ENCODE measurements at places on chromosomes 2 and 18.

DNA sequence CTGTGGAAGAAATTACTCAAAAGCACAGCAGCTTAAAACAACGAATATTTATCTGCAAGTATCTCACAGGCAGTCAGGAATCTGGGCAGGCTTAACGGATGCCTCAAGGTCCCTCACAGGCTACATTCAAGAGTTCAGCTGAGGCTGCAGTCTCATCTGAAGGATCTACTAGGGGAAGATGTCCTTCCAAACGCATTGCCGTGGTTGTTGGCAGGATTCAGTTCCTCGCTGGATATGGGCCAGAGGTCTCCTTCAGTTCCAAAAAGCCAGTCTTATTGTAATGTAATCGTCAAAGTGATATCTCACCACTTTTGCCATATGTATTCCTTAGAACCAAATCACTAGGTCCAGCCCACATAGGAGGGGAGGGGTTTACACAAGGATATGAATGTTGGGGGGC is 98.2 kb upstream of the EPAS1 start:
- DNase-seq = no peak

GRCh38 chr18:54742659-54743604 is 85.3 kb upstream of the RAB27B start:
- DNase-seq = no peak

- no peak for DNase-seq
Measured at GRCh38 chr2:95315801-95316411, 18.8 kb downstream of the KCNIP3 start.

DNA sequence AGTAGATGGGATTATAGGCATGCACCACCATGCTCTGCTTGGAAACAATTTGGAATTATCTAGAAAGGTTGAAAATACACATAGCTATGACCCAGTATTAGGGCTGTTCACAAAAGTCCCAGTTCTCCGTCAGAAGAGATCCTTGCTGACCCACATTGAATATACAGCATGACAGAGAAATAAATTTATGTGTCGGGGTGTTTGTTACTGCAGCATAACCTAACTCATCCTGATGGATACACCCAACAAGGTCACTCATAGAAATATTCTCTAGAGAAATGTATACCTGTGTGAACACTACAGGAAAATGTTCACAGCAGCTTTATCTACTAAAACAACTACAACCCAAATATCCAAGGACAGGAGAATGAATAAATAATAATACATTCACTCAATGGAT is 9.0 kb downstream of the TBC1D8 start:
- DNase-seq = no peak

DNA sequence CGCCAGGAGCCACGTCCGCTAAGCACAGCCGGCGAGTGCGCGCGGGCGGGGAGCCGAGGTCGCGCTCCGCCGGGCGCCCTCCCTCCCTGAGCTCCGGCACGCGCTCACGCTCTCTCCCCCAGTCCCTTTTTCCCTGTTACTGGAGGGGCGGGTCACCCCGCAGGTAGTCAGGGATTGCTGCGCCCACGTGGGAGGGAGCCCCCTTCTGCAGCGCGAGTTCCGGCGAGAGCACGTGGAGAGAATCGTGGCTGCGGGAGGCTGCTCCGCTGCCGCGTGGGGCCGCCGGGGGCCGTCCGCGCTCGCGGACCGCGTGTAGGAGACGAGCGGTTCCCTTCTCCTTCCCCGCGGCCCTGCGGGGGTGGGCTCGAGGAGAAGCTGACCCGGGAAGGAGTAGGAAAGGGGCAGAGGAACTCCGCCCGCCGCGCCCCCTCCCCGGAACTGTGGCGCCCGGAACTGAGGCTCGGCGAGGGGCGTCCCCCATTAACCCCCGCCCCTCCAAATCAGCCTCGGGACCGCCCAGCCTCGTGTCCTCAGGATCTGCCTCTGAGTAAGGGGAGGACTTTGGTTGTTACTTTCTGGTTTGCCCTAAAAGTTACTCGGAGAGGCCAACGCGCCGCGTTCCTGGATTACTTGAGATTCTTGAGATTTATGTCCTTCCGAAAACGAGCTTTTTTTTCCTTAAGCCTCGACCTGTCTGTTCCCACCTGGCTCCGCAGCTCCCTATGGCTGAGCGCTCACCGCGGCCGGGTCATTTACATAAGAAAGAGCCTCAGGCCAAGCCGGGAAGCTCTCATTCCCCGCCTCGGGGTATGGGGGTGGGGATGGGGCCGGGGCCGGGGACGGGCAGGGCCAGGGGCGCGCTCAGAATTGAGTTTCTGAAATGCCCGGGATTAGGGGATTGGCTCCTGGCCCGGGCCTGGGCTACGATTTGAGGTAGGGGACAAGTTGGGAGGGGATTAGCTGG is 1.1 kb downstream of the HK2 start:
- DNase-seq = peak; percentile 85

DNA sequence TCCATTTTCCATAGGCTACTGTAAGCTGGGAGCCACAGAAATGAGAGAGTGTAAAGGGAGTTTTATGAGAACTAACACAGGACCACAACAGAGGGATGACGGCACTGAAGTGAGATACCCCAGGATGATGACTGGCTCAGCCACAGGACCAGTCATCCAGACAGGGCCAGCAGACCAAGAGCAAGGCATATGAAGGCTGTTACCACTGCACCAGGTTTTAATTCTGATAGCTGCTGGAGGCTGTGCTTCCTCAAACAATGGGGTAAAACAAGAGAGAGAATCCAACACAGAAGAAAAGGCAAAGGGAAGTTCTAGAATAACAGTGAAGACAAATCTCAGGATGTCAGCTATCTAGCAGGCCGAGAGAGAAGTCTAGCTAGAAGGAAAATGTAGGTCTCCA is 94.9 kb downstream of the BCL2 start:
- no peak for DNase-seq

DNA sequence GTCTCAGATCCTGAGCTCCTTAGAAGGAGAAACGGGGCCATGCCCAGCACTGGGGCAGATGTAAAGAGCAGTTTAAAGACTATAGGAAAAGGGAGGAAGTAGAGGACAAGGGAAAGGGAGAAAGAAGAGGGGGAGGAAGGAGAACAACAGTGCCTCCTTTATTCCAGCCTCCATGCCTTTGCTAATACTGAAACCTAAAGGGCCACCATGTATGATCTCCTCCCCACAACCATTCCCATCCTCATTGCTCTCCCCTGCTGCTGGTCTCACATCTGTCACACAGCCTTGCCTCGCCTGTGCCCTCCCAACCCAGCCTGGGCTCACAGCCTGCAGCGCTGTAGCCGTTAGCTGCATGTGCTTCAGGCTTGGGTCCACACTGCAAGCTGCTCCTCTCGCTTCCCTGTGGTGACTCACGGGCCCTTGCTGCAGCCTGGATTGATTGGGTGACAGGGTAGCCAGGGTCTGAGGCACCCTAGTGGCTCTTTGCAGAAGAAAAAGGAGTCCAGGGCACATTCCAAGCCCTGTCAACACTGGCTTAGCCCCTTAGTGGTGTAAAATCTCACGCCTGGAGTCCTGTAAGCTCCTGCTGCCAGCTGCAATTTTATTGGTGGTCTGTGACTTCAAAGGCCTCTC is 281.9 kb downstream of the SRBD1 start:
- no peak for DNase-seq

GRCh38 chr2:138708682-138709241 is 71.4 kb downstream of the NXPH2 start:
- no peak for DNase-seq

- DNase-seq = peak; percentile 63
Measured at GRCh38 chr18:43271593-43272432, 5.5 kb downstream of the SYT4 start.

- peak; percentile 56 for DNase-seq
Measured at GRCh38 chr2:234951664-234952269, at the start of gene SH3BP4. SH3BP4 (plus strand) TSS chr2:234952017; CDS start chr2:235035003, 82,986 bp downstream.

GRCh38 chr18:10798727-10799550 is 273.1 kb downstream of the NAPG start:
- no peak for DNase-seq

GRCh38 chr2:230256733-230257332 is 31.3 kb downstream of the SP140 start:
- DNase-seq = no peak

GRCh38 chr2:8229546-8229986 is 452.3 kb upstream of the ID2 start:
- DNase-seq = peak; percentile 94

DNA sequence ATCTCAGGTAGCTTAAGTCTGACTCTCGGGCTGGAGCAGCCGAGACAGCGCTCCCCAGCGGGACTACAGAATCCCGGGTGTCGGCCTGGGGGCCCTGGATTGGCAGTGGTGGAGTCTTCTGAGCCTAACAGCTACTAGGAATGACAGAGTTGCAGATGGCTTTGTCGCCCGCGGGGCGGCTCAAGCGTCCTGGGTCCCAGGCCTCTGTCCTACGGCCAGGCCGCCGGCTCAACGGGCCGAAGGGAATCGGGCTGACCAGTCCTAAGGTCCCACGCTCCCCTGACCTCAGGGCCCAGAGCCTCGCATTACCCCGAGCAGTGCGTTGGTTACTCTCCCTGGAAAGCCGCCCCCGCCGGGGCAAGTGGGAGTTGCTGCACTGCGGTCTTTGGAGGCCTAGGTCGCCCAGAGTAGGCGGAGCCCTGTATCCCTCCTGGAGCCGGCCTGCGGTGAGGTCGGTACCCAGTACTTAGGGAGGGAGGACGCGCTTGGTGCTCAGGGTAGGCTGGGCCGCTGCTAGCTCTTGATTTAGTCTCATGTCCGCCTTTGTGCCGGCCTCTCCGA is 8.8 kb downstream of the SIX2 start:
- DNase-seq = no peak

DNA sequence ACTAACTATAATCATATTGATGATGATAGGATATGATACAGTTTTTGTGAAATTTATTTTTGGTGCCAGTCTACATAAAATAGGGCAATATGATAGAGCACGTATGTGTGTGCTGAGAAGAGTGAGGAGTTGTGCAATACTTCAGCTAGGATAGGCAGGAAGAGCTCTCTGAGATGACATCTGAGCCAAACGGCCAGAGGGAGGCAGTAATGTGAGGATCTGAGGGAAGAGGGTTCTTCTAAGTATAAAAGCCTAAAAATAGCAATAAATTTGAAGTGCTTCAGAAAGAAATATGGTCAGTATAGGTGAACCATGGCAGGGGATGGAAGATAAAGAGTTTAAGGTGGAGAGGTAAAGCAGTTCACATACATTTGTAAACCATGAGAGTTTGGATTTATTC is 102.5 kb downstream of the OLA1 start:
- peak; percentile 30 for DNase-seq

- peak; percentile 35 for DNase-seq
Measured at GRCh38 chr2:64192125-64192479, 47.9 kb upstream of the PELI1 start.

DNA sequence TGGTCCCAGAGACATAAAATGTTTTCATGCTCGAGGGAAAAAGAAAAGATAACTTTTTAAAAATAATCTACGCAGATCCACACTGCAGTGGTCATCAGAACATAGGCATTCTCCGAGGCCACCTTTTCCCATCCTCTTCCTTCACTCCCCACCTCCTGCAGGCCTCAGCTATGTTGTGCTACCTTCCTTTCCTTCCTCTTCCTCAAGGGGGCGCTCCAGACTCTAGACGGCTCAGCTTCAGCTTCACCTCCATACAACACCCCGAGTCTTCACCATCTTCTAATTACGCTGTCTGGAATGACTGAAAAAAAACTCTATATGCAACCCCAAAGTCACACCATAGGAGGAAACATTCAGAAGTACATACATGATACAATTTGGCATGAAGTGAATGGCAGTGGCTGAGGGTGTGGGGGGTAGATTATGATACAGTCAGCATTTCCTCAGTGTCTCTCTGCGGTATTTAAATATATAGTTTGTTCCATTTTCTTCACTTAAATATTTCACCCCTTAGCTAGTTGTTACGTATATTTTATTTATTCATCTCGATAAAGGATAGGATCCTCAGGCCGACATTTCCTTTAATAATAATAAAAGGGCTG is 583.6 kb downstream of the IRS1 start:
- peak; percentile 65 for DNase-seq

DNA sequence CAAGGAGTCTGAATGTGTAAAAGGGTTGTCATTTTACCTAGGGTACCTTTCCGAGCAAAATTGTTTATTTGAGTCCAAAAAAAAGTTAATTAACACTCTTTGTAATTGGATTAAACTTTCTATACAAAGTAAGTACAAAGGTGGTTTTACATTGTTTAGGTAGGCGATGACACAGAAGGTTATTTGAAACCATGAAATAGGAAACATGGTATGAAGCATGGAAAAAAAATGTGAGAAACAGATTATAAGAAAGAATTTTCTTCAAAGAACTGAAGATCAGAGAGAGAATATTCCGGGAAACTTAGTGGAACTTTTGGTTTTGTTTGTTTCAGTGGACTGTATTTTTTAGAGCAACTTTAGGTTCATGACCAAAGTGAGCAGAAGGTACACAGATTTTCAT is 32.7 kb downstream of the CARF start:
- no peak for DNase-seq

DNA sequence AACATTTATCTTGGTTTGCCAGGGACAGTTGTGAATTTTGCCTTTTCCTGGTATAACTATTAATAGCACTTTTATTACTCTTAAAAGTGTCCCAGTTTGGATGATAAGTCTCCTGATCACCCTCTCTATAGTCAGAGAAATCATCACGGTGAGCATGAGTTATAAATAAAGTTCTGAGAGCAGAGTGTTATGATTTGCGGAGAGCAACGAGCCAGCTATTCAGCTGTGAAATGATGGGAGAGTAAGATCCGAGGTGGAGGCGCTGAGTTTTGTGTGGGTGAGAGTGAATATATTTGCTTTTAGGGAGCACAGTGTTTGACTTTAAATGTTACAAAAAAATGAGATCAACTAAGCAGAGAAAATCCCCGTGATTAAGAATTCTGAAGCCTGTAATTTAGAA is 179.6 kb downstream of the DSC3 start:
- no peak for DNase-seq

DNA sequence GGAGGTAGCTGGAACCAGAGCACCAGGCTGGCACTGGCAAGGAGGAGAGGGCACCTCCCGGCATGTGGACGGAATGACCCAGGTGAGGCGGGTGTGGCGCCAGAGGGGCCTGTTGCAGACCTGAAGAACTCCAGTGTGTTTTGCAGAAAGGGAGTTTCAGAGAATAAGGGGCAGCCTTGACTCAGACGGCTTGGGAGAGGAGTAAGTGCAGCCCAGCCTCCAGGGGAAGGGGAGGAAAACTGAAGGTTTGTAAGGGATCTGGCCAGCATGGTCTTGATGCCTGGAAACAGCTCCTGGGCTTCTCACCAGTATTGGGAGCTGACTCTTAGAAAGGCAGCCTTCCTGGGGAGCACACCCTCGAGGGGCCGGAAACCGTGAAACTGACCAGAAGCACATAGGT is 101.1 kb downstream of the AGAP1 start:
- DNase-seq = no peak

Measured in hematopoietic multipotent progenitor cell treated with erythropoietin and hydrocortisone succinate and interleukin-3 and kit ligand, for 6 days (in vitro differentiated cells).